KBM-7 (cell line): ENCODE measurements at places on chromosomes 16 and 17.

DNA sequence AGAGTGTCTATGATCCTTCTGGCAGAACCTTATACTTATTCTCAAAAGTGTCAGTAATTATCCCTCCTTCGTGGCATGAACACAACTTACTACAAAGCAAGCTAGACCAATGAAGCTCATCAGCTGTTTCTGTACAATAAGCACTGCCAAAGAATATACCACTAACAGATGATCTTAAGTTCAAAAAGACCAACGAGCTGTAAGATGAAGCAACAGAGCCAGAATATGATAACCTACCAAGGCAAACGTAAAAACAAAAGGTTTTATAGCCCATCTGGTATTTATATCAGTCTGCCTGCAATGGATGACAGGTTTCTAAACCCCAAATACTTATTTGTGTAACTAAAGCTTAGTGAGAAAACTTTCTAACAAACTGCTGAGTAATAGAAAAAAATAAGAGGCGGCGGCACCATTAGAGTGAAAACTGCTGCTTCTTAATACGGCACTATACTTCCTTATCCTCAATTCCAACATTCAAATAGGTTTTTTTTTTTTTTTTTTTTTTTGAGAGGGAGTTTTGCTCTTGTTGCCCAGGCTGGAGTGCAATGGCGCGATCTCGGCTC lies 22.1 kb downstream of the NME2 start:
- DNase-seq, result no peak

DNA sequence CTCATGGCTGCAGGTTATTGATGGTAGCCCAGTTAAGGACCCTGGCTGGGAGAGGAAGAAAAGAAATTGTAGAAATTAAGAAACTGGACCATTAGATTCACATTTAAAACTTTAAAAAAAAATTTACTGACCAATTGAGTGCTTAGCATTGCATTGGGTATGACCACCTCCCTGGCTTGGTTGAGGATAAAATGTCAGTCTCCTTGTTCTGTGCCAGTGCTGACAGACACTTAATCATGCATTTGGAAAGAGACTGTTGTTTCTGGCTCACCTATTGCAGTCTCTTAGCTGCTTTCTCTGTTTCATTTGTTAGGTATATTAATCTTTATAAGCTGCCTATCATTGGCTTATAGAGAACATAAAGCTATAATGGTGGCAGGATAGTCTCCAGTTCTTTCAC lies 1.7 kb downstream of the MYH1 start:
- no peak for DNase-seq

DNA sequence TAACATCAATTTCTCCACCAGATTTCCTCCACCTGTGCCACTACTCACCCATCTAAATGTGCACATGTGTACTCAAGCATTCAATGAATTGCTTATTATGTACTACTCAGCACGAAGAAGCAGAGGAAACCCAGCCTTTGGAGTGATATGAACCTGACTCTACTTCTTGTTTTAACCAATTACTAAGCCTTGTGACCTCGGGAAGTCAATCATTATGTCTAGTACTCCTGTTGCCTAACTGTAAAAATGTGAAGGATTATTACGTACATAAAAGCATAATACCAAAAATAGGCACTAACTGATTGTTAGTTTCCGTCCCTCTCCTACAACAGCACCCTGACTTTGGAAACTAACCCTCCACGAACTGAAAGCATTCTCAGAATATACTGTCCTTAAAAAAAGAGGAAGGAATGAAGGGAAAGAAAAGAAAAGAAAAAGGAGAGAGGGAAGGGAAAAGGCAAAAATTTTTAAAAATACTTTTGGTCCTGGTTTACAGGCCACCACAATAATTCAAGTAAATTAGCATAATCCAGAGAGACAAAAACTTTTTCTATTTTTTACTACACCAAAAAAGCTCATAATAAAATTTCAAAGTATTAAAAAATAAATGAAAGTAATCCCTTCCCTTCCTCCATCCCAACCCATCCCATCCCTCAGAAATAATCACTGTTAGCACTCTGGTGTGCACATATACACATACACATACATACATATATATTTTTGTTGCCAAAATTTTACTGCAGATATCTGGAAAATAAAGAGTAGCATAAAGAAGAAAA lies 53.6 kb downstream of the KANSL1 start:
- peak; percentile 47 for DNase-seq

- DNase-seq, result peak; percentile 89
Measured at GRCh38 chr16:10964039-10964890, 19.9 kb downstream of the CLEC16A start.

- DNase-seq, result no peak
Measured at GRCh38 chr16:84036982-84037425, 5.6 kb downstream of the SLC38A8 start.

DNA sequence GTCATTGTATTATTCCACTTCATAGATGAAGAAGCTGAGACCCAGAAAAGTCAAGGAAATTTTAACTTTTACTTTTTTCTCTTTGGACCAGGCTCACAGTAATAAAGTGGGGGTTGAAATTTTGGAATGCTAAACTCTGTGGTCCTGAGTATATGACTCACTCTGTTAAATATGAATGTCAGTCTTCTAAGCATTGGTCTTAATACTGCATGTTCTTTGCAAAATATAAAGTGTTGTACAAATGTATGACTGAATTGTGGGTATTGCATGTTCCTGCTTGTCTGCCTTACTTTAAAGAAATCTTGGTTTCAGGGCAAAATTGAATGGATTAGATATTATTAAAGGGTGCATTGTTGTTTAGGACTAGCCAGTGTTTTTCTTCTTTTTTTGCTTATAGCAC lies 950.8 kb upstream of the GOT2 start:
- DNase-seq, result no peak

GRCh38 chr16:77961814-77962213 lies 60.5 kb upstream of the CLEC3A start:
- no peak for DNase-seq

DNA sequence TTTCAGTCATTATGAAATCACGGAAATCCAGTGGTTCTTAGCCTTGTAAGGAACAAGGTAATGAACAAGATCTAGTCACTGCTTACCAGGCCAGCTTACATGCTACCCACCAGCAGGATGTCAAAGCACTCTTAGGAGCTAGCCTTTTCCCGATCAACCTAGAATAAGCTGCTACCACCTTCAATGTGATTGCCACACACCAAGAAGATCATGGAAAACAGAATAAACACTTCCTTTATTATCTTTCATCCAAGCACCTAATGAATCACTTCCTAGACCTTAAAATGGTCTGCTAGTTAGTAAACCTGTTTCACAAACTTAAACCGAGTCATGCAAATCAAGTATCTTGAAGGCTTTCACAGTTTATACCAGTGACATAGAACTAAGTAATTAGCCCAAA lies 5.0 kb downstream of the BBS2 start:
- no peak for DNase-seq

DNA sequence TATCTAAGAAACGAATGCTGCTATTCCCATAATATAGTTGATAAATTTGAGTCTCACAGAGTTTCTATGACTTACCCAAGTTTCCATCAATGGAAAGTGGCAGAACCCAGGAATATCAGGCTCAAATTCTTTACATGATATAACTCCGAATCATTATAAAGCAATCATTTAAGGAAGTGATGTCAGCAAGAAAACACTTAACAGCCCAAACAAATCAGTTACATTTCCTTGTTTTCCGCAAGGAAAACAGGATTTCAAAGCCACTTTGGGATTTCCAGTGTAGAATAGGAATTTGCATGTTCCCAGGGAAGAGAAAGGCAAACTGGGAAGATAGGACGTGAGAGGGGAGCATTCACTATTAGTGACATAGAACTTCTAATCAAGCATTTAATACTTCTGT lies 311.4 kb upstream of the GOT2 start:
- DNase-seq, result no peak

DNA sequence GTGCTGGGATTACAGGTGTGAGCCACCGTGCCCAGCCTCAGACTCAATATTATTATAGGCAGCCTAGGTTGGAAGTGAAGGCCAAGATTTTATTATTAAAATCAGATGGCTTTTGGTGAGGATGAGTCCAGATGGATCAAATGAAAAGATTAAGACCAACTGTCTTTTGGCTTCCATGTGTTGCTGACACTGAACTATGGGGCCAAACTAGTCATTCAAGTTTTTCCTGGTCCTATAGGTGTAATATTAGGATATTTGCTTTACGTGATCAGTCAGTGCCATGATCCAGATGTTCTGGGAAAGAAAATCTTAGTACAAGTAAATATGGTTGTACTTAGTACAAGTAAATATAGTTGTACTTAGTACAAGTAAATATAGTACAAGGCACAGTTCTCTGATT lies 140.6 kb downstream of the MAP2K6 start:
- DNase-seq, result no peak

DNA sequence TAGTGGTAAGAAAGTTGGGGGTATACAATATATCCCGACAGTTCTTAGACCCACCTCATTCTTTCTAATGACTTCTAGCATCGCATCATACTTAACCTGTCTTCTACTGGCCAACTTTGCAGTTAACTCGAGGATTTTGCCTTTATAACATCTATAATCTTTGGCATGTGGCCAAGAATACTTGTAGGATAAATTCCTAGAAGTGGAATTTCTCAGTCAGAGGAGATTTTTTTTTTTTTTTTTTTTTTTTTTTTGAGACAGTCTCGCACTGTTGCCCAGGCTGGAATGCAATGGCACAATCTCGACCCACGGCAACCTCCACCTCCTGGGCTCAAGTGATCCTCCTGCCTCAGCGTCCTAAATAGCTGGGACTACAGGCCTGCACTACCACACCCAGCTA lies 253.5 kb downstream of the MRTFB start:
- no peak for DNase-seq

GRCh38 chr17:77693776-77694175 lies 264.7 kb upstream of the TNRC6C start:
- DNase-seq, result no peak

DNA sequence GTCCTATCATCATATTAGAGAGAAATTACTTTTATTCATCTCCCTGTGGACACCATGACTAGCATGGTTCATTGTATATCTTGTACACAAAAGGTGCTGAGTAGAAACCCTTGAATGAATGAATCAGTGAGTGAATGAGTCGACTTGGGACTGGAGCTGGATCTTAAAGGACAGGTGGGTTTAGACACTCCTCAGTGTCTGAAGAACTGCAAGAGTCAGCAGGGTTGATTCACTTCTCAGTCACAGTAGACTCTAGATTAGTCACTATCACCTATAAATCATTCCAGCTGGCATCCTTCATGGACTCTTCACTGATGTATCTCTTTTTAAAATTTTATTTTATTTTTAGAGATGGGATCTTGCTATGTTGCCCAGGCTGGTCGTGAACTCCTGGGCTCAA lies 30.1 kb upstream of the PMFBP1 start:
- no peak for DNase-seq

DNA sequence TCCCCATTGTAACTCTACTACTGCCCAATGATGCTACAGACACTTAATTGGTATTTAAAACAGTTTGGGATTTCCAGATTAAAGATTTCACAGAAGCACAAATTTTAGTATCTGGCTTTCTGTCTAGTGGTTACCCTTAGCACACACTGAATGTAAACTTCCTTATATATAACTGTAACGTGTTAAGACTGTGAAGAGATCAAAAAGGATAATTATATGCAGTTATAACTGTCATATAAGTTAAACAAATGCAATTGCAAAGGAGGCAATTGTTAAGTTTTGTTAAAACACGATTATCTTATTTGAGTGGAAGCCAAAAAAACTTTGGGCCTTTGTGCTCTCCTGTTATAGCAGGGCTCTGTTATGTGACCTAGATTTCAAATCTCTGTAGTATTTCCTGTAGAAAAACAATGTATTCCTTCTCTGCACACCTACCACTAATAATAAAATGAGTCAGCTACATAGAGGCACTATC lies 147.9 kb downstream of the STXBP4 start:
- no peak for DNase-seq

DNA sequence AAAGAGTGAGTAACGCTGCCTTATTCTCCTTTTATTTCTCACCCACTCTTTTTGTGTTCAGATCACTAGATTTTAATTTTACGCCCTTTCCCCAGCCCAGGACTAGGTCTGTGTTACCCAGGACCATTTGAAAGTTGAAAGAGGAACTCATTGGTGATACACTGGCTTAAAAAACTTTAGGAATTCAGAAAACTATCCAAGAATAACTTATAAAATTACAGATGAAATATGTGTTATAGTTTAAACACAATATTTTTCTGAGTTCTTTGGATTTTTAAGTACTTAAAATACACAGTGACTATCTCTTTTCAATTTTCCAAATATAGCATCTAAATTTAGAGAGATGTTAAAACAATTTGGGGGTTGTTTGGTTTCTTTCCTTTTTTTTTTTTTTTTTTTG lies 385.2 kb downstream of the CDH13 start:
- no peak for DNase-seq

GRCh38 chr17:35666070-35666469 lies 65.4 kb upstream of the RASL10B start:
- no peak for DNase-seq

- DNase-seq, result no peak
Measured at GRCh38 chr17:77054936-77055335, 85.8 kb upstream of the SEC14L1 start.

DNA sequence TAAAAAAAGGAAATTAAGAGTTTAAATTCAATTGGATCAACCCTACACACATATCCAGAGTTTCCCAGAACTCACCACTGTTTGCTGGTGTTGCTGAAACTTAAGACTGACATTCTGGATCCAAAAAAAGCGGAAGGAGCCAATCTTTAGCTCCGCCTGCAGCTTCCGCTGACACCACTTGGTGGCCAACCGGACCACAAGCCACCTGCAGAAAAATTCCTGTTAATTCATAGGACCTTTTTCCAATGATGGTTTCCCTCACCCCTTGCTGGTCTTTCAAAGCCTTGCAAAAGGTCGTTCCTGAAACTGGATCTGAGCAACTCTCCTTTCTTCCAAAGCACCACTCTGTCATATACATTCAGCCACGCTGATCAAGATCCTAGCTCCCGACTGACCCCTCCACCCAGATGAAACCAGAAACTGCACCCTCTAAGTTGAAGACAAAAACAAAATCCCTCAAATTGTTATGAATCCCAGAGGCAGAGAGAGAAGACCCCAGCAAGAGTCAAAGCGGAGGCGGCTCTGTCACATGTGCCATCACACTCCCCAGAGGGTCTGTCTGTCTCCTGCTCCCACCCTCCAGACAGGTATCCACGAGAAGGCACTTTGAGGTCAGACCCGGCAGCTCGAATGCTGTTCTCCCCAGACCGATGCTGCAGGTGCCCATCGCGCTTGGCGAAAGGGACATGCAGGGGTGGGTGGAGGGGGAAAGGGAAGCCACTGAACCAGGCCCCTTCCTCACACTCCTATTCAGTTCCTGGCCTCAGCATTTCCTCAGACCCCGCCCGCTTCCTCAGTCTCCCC lies 773 bp downstream of the BLTP2 start:
- peak; percentile 86 for DNase-seq

DNA sequence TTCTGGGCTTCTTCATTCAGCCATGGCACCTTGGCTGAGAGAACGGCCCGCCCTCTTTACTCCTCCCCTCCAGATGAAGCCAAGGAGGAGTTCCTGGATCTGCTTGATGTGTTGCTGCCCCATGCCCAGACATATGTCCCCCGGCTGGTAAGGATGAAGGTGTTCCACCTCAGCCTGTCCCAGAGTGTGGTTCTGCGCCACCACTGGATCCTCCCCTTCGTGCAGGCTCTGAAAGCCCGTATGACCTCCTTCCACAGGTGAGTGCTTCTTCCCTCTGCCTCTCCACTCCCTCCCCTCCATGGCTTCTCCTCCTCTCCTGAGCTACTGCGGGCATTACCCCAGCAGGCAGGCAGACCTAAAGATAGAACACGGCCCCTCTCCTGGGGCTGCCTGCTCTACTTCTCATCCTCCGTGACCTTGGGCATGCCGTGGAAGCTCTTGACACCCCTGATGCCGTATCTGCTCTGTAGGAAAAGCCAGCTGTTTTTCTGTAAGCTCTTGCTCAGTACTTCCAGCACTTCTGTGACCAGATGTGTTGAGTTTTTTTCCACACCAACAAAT lies 8.7 kb downstream of the USB1 start:
- DNase-seq, result no peak
